ENCODE measurements at places on chromosomes 1 and 21.

DNA sequence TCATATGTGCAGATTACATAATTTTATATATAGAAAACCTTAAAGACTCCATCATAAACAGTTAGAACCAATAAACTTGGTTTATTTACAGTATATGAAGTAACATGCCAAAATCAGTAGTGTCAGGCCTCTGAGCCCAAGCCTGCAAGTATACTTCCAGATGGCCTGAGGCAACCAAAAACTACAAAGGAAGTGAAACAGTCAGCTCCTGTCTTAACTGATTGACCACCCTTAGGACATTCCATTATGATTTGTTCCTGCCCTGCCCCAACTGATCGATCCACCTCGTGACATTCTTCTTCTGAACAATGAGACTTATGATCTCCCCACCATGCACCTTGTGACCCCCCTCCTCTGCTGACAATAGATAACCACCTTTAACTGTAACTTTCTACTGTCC is 630.3 kb downstream of the AMY1C start:
- no peak for DNase-seq

DNA sequence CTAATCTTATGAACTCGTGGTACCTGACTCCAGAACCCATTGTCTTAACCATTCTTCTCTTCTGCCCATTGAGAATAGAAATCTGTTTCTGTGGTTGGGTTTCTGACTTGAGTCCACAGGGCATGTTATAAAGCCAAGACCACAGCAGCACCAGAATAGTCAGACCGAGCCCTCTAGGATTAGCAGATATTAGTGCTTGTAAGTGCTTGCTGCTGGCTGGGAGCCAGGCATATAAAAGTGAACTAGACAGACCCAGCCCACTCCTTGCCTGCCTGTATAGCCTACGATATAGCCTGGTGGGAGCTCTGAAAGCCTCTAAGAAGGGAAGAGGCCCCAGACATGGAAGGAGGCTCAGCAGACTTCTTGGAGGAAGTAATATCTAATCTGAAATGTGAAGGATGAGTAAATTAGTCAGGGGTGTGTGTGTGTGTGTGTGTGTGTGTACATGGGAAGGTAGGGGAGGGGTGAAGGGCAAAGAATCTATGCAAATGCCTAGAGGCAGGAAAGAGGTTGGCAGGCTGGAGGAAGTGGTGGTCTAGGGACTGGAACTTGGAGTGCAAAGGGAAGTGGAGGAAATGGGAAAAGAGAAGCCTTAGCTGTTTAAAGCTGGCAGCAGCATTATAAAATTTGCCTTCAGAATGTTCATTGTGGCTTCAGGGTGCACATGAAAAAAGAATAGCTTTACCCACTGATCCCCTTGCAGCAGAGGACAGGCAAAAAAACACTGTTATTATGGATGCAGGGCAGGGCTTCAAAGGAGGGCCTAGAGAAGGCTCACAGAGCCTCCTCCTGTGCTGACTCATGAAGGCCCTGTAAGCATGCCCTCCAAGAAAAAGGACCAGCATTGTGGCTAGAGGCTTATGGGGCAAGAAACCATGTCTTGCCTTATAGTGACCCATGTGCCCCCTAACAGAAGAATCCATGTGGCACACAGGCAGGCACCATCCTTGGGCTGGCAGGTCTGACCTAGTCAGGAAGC is 169.2 kb downstream of the LMX1A start:
- DNase-seq, result no peak

GRCh38 chr1:182620924-182621585 is 16.9 kb upstream of the RGS16 start:
- DNase-seq, result no peak

DNA sequence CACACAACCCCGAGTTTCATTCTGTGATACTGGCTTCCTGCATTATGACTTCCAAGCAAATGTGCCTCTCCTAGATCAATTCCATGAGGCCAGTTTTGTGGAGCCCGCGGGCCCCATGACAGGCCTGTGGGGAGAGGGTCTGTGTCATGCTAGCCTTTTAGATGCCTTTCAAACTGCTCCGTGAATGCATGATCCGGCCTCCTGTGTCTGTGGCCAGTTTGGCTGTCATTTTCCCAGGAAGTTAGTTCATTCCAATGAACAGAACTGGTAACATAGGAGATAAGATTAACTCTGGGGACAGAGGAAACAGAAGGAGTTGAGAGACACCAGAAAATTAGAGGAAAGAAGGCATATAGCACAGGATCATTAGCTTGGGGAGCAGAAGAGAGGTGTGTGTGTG is 3.2 kb downstream of the FNDC7 start:
- DNase-seq, result no peak

- no peak for DNase-seq
Observed at GRCh38 chr1:164712131-164713036, 153.4 kb downstream of the PBX1 start.

DNA sequence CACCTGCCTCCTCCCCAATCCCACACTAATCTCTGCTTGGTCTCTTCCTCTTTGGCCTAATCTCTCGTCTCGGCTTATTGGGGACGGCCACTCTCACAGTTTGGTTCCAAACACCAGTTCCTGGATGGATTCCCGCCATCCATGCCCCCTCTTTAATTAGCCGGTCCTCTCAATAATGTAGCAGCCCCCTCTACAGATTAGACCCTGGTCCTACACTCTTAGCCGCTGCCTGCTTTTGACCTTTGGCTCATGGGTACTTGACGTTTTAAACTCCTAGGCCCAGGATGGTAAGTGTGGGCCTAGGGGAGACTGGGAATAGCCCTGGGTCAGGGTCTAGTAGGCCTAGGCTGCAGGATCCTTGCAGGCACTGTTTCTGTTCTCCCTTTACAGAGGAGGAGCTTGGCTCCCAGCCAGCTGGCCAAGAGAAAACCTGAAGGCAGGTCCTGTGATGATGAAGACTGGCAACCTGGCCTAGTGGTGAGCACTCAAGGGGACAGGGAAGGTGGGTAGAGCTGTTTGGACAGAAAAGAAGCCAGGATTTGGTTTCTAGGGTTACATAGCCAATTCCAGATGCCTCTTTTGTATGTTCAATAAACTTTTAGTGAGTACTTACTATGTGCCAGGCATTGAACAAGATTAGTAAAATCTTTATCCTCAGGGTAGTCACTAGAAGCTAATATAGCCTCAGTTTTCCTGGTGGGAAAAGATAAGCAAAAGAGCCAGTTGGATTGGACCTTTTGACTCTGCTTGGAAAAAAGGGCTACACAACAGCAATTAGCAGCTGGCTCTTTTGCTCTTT is 758 bp downstream of the RAD54L start:
- no peak for DNase-seq

- DNase-seq, result no peak
Observed at GRCh38 chr1:82455342-82455741, 654.6 kb downstream of the ADGRL2 start.

GRCh38 chr1:209650454-209650853 is 1.8 kb downstream of the LAMB3 start:
- no peak for DNase-seq

DNA sequence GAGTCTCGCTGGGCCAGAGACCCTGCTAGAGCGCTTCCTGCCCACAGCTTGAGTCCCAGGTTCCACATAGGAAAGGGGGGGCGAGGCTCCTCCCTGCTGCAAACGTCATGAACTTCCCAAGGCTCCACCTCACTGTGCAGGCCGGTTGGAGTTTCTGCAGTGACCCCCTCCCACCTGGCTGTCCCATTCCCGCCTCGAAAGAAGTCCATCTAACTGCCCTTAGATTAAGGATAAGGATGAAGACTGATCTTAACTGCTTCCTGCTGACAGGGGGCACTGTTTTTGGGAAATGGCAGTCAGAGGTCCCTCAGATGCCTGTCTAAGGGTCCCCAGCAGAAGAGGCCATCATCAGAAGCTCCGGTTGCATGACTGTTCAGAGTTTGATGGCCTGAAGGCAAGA is 62.7 kb downstream of the STUM start:
- DNase-seq, result no peak

DNA sequence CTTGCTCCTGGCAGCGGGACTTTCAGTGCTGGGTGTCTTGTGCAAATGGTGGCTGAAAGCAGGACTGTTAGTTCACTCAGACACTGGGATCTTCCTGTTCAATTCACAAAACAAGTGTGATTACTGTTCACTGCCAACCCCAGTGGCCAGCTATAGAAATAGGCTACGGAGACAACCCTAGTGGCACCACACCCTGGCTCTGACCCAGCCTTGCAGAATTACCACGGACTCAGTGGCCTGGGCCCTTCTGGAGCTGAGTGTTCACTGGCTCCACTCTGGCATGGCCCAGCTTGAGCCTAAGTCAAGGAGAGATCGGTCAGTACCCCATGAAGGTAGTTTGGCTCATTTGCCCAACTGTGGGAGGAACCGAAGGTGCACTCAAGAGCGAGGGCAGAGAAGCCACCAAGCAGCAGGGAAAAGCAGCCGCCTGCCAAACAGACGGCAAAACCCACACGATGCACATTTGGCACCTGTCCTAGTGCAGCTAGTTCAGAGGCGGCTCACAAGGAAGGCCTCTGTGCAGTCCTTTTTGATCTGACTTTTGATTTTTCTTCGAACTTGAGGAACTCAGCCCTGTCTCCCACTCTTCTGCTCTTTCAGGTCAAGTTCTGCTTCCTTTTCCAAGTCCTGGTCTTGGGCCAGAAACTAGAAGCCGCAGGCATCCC is 5.9 kb downstream of the KIAA2013 start:
- no peak for DNase-seq

DNA sequence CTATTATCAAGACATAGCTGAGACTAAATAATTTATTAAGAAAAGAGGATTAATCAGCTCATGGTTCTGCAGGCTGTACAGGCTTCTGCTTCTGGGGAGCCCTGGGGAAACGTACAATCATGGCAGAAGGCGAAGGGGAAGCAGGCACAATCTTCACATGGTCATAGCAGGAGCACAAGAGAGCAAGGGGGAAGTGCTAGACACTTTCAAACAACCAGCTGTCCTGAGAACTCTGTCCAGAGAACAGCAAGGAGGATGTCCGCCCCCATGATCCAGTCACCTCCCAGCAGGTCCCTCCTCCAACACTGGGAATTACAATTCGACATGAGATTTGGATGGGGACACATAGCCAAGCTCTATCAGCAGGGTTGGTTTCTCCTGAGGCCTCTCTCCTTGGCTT is 10.3 kb upstream of the SLC45A1 start:
- DNase-seq, result no peak

DNA sequence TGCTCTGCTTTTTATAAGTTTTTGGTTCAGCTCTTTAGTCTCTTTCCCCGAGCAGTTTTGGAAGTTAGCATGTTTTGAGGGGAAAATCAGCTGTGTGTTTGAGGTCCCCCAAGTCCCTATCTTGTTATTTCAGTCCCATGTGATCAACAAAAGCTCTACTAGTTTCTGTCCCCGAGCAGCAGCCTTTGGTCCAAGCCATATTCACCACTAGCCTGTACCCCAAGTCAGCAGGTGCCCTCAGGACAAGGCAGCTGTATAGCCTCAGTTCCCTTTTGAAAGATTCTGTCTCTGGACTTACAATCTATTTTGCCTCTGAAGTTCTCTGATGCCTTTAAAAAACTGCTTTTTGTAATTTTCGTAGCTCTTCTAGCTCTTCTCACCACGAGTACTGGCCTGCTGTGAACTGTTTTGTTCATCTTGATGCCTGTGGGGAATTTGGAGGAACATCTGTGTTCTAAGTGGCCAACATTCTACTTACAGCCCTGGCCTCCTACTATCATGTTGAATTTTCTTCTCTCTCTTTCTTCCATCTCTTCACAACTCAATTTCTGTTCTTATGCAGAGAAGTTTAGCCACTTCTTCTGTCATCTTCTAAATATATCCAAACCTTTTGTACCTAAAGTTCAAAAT is 16.7 kb downstream of the UAP1 start:
- no peak for DNase-seq

GRCh38 chr1:89457046-89457445 is 67.6 kb upstream of the LRRC8B start:
- DNase-seq, result no peak

GRCh38 chr1:97820470-97821188 is 100.2 kb downstream of the DPYD start:
- no peak for DNase-seq

- no peak for DNase-seq
Observed at GRCh38 chr1:94727846-94728715, 92.1 kb upstream of the SLC44A3 start.

DNA sequence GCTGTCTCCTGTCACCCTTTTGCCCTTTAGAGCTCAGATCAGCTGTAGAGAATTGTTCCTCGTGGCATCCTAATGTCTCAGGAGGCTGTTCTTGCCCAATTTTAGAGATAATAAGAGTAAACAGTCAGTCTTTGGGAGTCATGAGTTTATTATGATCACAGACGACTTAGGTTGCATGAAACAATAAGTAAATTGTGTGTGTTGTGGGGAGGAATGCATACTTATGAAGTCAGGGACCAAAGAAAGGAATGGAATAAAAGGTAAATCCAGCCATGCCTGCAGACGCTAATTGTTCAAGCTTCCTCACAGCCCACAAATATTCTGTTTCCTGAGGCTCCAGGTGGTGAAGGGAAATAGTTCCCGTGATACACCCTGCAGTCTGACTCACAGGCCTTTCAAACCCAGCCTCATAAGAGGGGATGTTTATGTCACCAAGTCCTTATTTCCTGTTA is 897 bp downstream of the EPHX4 start:
- no peak for DNase-seq

- DNase-seq, result no peak
Observed at GRCh38 chr21:21952566-21952965, 954.4 kb downstream of the NCAM2 start.

GRCh38 chr1:201433609-201434008 is 12.1 kb upstream of the TNNI1 start:
- DNase-seq, result no peak

DNA sequence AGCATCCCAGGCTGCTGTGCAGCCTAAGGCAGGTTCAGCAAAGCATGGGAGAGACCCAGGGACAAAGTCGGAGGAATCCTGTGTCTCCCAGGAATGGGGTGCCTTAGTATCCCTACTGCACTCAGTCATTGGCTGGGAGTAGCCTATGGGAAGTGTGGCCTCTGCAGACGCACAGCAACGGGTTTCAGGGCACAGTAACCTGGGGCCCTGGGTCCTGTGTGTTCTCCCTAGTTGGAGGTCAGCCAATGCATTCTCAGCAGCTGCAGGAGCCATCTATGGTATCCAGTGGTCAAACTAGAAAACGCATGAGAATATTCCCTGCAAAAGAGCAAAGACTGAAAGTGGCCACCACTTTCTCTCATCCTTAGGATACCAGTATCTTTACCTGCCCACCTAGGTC is 13.7 kb upstream of the C1orf21 start:
- DNase-seq, result no peak

- DNase-seq, result no peak
Observed at GRCh38 chr1:198191117-198191516, 34.3 kb downstream of the NEK7 start.

GRCh38 chr1:29237852-29238619 is 1.7 kb downstream of the PTPRU start:
- DNase-seq, result no peak

DNA sequence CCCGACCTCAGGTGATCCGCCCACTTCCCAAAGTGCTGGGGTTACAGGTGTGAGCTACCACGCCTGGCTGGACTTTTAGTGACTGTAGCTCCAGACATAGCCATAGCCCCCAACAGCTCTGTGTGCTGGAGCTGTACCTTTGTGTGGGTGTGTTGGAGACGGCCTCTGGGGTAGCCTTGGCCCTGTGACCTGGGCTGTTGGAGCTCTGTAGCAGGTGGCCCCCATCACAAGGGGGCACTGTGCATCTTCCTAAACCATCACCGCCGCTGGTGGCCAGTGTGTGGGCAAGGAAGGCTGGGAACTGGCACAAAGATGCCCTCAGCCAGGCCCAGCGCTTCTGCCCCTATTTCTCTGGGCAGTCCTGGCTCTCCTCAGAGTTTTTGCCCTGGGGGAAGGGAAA is 38.4 kb upstream of the FOXO6 start:
- peak; percentile 23 for DNase-seq

Data from CD4-positive, alpha-beta T cell treated with Interleukin-1 beta for 1 hour (primary cell).